ENCODE measurements at places on chromosomes 7 and 10.

DNA sequence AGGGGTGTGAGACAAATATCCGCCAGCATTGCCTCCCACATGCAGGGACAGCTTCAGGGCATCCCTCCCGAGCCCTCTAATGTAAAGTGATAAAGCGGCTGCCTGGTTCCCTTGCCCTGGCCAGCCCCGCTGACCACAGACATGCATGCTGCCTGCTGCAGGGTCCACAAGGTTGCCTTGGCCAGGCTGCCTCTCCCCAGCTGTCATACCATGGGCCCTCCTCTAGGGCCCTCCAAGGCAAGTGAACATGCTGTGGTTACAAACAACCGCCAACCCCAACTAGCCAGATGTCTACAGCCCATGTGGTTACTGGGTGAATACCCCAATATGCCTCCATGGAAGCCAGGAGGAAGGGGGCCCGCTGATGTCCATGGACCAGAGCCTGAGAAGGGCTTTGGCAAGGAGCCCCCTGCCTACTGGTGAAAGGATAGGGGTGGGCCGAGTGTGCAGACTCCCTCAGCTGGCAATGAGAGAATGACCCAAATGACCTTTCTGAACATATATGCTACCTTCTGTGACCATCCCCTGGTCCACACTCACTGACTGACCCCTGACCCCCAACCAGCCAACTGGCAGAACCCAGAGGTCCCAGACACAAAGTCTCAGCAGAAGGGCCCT is 37.4 kb downstream of the GRID1 start:
- no peak for DNase-seq

DNA sequence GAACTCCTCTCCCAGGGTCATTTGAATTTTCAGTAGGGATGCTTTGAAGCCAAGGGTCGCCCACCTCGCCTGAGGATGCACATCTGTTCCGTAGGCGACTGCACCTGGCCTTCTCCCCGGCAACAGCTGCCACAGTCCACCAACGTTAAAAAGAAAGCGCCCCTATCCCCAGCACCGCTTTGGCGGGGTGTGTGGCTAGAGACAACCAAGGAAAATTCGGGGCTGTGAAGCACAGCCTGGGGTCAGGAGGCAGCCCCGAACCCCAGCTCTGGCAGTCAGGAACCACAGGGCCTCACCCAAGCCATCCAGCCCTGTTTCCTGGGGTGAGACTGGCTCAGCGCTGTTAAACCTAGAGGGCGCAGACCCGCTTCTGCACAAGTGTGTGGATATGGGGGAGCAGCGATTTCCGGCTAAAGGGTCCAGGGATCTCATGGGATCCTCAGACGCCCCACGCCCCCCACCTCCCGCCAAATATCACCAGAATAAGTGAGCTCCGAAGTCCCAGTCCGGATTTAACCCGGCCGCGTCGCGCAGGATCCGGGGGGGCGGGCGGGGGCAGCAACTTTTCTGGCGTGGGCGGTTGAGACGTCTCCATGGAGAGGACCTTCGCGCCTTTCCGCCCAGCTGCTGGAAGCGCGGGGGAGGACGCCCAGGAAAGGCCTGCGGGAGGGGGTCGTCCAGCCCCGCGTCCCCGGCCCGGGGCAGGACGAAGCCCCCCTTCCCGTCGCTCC is 822 bp downstream of the ZC3HAV1L start:
- DNase-seq, result peak; percentile 81

DNA sequence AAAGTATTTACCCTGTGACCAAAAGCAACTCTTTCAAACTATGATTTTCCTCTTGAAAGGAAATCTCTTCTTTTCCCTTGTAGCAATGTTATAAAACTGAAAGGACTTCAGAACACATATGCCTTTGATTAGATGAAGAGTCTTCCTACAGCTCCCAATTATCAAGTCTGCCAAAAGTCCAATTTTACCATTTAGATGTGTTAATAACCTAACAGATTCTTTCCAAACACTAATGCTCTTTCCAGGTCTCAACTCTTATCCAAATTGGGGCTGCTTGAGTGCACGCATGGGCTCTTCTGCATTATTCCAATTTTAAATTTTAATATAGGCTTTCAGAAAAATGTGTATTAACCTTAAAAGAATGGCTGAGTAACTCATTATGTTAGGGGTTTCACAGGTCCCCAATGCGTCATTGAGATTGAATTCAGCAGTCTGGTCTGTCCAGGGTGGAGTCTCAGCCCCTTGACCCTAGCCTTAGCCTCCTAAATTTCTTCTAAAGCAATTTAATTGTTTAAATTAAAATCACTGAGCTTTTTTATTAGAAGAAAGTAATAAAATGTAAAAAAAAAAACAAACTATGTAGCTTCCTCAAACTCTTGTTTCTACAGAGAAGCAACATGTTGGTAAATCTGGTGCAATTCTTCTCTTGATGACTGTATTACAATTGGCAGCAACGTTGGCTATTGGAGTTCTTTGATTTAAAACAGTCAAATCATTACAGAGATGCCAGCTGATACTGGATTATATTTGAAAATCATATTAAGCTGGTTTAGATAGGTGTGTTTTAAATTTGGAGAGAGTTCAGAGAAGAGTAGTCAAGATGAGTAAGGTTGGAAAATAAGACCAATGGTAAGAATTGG is 170.4 kb downstream of the DKK1 start:
- no peak for DNase-seq

GRCh38 chr7:100400656-100401055 is 27.4 kb downstream of the PILRA start:
- peak; percentile 70 for DNase-seq

DNA sequence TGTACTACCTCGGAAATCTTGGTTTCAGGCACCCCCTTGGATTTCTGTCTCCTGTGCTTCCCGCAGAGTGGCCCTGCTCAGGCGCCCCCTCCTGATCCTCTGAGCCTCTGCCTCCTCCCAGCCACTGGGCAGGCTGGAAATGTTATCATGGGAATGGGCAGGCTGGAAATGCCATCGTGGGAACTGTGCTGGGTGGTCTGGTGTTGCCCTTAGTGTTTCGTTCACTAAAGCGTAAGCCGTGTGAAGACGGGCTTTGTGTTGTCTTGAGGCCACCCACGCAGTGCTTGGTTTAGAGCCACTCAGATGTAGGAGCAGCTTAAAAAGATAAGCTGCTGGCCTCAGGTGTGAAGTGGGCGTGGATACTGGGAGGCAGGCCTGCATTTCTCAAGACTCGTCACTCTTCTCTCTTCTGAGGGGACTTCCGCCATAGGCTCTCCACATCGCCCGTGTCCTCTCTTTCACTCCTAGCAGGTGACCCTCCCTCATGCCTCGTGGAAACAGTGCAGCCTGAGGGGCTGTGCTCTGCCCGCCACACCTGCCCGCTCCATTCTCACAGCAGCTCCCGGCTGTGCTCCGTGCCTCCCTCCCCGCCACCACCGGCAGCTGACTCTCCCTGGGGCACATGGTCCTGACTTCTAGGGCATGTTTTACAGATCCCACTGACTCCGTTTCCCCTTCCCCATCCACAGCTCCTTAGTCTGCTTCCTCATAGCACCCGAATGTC is 28.5 kb downstream of the PPP2R2D start:
- DNase-seq, result no peak

DNA sequence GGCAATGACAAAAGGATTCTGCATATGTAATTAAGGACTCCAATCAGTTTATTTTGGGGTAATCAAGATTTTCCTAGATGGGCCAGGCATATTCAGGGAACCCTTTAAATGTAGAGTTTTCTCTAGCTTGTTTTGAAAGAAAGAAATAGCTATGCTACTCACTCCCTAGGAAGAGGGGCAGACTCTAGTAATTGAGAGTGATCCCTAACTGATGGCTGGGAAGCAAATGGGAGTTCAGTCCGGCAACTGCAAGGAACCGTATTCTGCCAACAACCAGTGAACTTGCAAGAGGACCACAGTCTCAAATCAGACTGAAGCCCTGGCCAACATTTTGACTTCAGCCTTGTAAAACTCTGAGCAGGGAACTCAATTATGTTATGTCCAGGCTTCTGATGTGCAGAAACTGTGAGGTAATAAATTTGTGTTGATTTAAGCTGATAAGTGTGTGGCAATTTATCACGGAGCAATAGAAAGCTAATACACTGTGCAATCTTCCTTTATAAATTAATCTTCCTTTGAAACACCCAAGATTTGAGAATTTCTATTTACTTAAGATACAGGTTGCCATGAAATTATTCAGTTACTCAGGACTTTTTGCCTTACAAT is 14.0 kb downstream of the AOAH start:
- DNase-seq, result no peak

GRCh38 chr10:86729677-86730076 is 26.7 kb upstream of the BMPR1A start:
- no peak for DNase-seq

DNA sequence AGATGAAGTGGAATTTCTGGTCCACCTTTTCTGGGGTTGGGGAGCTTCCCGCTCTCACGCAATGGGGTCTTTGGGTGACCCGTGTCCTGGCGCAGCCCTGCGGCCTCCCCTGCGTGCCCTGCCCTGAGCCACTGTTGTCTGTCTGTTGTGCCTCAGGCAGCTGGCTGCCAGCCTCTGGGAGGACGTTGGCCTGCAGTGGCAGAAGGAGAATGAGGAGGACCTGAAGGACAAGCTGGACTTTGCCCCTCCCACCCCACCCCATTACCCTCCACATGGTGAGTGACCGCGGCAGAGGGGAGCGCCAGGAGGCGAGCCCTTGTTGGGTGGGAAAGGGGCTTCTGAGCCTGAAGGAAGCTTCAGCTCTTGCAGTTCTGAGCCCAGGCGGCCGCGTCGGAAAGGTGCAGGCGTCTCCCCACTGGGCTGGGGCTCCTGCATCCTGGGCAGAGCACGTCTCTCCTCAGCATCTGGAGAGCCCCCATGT is 14.2 kb upstream of the PRKAR1B start:
- no peak for DNase-seq

DNA sequence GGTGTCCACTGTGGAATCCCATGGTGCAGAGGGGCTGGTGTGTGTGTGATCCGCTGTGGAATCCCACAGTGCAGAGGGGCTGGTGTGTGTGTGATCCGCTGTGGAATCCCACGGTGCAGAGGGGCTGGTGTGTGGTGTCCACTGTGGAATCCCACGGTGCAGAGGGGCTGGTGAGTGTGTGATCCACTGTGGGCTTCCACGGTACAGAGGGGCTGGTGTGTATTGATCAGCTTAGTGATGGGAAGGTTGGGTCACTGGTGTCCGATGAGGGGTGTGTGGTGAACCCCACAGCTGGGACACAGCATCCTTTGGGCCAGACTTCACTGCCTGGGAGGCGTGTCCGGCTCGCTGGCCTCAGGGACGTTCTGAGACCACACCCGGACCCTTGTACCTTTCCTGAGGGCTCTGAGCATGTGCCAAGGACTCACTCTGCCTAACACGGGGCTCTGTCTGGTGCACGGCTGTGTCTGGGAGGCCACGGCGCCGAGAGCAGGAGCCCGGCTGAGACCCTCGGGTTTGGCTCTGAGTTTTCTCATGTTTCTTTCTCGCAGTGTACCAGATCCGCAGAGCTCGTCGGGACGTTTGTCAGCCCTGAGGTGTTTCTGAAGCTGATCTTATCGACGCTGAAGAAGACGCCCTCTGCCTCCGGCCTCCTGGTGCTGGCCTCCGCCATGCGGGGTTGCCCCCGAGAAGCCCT is 29.3 kb upstream of the PRKAR1B start:
- DNase-seq, result no peak

DNA sequence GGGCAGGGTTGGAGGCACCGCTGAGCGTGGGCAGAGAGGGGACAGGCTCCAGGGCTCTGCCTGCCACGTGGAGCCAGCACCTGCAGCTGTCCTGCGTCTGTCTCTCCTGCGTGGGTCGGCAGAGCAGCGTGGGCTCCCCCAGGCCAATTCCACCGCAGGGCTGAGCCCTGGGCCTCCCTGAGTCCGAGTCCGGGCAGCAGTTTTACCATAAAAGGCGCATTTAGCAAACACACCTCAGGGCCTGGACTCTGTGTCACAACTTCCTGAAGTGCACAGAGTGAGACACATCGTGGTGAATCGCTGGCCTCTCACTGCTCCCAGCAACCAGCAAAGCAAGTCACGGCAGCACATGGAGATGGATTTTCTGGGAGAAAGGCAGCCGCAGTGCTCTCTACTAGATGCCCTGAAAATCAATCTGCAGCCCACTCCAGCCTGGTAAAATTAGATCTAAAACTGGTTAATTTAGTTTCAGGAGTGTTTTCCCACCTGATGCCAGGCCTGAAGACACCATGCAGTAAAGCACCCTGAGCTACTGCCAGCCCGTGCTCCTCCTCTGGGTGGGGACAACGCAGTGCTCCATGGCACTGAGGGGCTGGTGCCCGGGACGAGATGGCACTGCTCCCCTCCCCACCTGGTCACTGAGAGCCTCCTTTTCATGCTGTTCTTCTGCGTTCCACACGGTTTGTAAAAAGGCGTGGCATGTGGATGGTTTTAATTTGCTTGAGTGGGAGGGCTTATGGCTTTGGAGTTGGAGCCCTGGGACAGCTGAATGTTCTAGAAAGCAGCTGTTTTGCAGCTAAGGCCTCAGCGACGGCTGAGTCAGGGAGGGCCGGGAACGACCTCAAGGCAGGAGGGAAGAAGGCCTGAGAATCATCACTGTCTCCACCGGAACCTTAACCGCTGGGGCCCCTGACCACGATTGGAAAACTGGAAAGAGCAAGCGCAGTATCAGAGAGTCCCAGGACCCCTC is 336.9 kb downstream of the ADARB2 start:
- DNase-seq, result no peak

DNA sequence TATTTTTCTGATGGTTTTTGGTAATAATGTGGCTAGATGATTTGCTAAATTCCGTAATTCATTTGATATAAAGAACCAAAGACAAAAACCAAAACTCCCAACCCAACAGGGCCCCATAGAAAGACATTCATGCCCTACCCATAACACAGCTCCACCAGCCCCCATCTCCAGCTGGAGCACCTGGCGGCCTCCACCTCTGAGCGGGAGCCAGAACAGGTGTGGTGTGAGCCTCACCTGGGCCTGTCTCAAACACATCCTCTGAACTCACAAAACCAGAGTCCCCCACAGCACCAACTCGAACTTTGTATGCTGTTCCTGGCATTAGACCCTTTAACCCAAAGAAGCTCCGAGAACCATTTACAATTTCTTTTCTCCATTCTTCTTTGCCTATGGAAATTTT is 36.5 kb upstream of the LAMB4 start:
- DNase-seq, result no peak

DNA sequence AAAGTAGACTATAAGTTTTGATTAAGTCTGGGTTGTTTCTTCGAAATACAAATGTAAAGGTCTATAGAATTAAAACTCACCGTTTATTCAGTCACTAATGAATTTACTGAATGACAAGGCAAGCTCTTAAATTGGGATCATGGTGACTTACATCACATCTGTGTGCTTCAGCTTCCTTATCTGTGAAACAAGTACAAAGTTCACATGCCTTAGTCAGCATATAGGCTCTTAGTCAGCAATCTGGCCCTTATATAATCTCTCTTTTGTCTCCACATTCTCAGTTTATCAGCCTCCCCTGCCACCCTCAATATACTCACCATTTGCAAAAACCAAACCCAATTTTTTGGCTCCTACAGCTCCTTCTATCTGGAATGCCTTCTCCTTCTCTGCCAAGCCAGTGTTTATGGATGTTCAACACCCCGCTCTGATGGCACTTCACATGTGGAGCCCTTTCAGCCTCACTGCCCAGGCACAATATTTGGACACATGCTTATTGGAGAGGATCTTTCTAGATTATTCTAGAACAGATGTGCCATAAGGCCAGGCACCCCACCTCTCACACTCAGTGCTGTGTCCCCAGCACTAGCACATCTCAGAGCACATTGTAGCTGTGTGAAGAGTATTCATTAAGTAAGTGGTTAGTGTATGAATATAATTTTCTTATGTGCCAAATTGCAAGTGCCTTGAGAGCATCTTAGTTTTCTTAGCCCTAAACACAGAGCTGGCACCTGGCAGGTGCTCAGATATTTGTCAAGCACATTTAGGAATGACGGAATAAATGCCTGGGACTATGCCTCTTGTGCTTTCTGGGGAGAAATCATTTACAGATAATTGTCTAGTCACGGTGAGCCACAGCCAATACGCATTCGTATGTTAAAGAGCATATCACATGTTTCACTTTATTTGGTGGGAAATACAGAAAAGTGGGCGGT is 9.8 kb upstream of the LAMB1 start:
- DNase-seq, result peak; percentile 26

Data from NB4 (cell line).